ENCODE measurements at places on chromosomes 13 and 19.

GRCh38 chr13:45575830-45576180, 39.7 kb downstream of the ERICH6B start:
- no peak for DNase-seq
- peaks cover 14% of the 10 kb centered on the region for H3K27me3 ChIP-seq
- no peak overlapping the region for H3K4me3 ChIP-seq
- H3K27ac ChIP-seq = no peak overlapping the region

- no peak overlapping the region for H3K4me3 ChIP-seq
- DNase-seq = no peak
- peaks cover 11% of the 10 kb centered on the region for H3K27me3 ChIP-seq
These were observed 208.0 kb downstream of the DLEU7 start for GRCh38 chr13:50635504-50635903.

DNA sequence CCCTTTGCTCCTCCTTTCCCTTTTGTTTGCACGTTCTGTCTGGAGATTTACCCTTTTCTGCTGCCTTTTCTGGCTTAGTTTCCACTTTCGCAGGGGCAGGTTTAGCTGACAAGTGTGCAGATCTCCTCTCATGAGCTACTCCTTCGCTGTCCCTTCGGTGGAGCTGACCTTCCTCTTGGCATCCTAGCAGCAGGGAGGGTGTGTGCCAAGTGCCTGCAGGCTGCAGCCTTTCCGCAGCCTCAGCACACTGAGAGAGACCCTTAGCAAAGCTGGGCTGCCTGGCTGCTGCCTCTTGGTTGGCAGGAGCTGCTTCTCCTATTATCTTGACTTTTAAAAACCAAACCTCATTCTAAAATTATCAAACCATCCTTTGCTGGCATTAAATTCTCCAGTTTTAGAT, 132.5 kb downstream of the DNAJC3 start:
- H3K36me3 ChIP-seq = no peaks in the 10 kb centered on the region
- DNase-seq = no peak
- peaks cover 4% of the 10 kb centered on the region for H3K27me3 ChIP-seq
- H3K4me3 ChIP-seq = no peak overlapping the region
- H3K27ac ChIP-seq = no peak overlapping the region

DNA sequence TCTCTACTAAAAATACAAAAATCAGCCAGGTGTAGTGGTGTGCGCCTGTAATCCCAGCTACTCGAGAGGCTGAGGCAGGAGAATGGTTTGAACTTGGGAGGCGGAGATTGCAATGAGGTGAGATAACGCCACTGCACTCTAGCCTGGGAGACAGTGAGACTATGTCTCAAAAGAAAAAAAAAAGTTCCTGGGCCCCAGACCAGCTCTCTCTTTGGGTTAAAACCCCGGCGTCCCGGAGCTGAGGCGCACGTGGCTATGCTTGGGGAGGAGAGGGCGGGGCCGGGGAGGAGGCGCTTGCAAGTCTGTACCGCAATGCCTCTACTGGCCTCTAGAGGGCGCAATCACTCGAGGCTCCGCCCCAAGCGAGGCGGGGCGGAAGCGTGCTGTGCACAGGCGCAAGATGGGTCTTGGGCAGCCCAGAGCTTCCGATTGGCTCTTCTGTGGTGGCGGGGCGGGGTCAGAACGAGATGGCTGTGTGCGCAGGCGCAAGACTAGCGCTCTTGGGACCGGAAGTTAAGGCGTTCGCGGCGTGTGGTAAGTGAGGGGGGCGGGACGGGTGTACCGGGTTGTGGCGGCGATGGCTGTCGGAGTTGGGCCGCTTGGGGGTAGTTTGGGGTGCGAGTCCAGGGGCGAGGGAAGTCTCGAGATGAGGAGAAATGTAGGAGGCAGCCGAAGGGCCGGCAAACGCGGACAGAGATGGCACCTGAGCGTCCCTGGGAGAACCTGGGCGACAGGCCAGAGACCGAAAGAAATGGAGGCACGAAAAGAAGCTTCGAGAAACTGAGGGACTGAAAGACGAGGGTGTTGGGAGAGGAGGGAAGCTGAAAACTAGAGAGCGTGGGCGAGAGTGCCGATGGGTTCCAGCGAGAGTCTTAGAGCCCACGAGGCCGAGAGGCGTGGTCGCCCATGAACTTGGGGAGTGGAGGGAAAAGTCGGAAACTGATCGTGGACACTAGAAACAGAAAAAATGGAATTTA, at the start of gene DHX34:
Gene DHX34, plus strand, starts transcription at position 497 of the 977 bp plus-strand sequence. CDS start 3,716 bp downstream, outside the sequence.
- peak; percentile 100 for DNase-seq
- H3K36me3 ChIP-seq = peaks cover 37% of the 10 kb centered on the region

DNA sequence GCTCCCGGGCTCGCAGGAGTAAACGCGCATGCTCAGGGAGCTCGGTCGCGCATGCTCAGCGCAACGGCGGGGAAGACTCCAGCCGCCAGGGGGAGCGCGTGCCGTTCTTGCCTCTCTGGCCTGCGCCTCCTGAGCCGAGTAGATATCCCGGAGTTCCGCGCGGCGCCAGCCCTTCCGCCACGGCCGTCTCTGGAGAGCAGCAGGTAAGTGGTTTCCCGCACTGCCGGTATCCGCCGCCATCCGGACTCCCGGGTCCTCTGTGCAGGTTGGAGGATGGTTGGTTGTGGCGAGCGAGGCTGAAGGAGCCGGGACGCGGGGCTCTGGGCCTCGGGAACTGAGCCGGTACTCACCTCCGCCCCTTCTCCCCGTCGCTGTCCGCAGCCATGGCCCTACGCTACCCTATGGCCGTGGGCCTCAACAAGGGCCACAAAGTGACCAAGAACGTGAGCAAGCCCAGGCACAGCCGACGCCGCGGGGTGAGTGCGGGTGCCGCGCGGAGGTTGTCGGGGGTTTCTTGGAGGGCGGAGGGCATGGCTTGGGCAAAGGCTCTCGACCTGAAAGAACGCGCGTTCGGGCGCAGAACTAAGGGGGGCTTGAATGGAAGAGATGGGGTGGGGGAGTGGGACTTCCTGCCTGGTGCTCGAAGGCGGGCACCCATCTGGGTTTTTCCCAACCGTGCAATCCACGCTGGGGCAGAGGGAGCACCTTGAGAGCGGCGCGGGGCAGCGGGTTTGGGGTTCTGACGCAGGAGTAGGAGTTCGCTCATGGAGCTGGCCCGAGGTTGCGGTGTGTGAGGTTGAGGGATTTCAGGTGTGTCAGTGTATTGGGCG, at the start of gene RPL36:
Gene RPL36, plus strand, starts transcription at position 171 of the 830 bp plus-strand sequence. Its CDS starts 213 bp downstream, at position 384.
- peak; percentile 99 for DNase-seq
- H3K27me3 ChIP-seq = no peaks in the 10 kb centered on the region
- peak within 1 kb of the TSS; percentile 95 for H3K27ac ChIP-seq
- H3K4me3 ChIP-seq = peak within 1 kb of the TSS; percentile 94

DNA sequence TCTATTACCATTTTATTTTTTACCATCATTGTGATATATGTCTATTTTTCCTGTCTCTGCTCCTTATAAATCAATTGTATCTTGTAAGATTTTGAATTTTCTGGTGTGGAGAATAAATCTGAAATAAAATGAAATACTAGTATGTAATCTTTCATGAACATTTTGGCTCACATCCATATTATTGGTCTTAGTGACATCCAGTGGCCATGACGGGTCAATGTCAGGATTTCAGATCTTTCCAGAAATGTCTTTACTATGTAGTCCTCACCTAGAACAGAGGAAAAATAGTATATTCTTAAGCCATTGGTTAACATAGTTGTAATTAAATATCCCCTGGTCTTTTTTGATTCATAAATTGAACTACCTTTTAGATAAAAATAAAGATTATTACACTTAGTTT, 109.8 kb upstream of the GPC6 start:
- H3K36me3 ChIP-seq = no peaks in the 10 kb centered on the region
- H3K27ac ChIP-seq = no peak overlapping the region
- no peak for DNase-seq

- H3K27me3 ChIP-seq = no peaks in the 10 kb centered on the region
- no peaks in the 10 kb centered on the region for H3K4me1 ChIP-seq
- no peak overlapping the region for H3K27ac ChIP-seq
- no peaks in the 10 kb centered on the region for H3K36me3 ChIP-seq
- no peak overlapping the region for H3K4me3 ChIP-seq
- no peak for DNase-seq
These were observed 41.4 kb downstream of the ZNF726 start for GRCh38 chr19:23956051-23956450.

Data from activated T-helper 2 cell treated with anti-CD3 and anti-CD28 coated beads, Interferon-gamma antibody, Interleukin-2, Interleukin-4, amounts not matched to agents 10 μg/mL and 5 μg/mL and 100 μg/mL, durations not matched to agents 14 hours and 24 hours and 36 hours (primary cell).